Activated naive CD4-positive, alpha-beta T cell treated with anti-CD3 and anti-CD28 coated beads, Interleukin-2, amount 50 U/mL, for 72 hours (primary cell): ENCODE measurements at places on chromosomes 5 and 9. TPM values are rescaled to one million over a fixed set of nuclear protein-coding genes. Genes with fewer than 3 reads are reported as not detected.

The GTF2H2 gene
- 25.4 TPM for total RNA-seq

The FOXD4L3 gene
- total RNA-seq, result 0.18 TPM

The ADAMTS19 gene
- not detected for total RNA-seq

The SCGB3A1 gene
- total RNA-seq, result not detected

The DBN1 gene
- total RNA-seq, result 20.2 TPM

The CDHR2 gene
- total RNA-seq, result 0.54 TPM

The DND1 gene
- 3.4 TPM for total RNA-seq

The MARCOL gene
- not detected for total RNA-seq

The OTP gene
- total RNA-seq, result not detected

- DNase-seq, result no peak
Observed at GRCh38 chr9:113381909-113382411, 5.2 kb upstream of the HDHD3 start.

DNA sequence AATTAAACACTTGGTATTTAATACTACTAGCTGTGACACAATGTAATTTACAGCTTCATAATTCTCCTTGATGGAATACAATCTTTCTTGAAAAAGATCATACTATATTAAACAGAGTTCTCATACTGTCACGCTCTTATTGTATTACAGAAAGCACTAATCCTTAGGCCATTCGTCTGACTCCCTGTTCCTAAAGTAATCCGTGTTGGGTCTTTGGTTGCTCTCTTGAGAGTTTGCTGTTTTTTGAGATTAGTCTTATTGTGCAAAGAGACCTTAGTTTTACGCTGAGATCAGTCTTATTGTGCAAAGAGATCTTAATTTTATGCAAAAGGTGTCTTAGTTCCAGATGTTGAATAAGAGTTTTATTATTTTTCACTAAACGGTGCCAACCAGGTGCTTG, 190.6 kb downstream of the ISL1 start:
- DNase-seq, result no peak

DNA sequence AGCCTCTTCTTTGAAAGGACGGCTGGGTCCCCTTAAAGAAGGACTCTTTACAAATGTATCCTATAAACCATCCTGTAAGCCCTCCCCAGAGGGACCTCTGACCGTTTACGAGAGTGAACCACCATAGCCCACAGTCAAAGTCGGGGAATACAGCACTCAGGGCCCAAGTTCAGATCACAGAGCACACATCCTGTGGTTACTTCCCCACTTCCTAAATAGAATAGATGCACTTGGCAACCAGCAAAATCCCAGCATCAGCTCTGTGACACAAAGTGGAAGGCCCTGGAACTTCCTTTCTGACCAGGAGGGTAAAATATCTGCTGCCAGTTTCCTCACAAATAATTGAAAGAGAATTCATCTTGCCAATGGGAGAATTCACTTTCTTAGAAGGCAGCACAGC, 6.9 kb upstream of the IGFBPL1 start:
- DNase-seq, result no peak

GRCh38 chr5:67262206-67262605, 65.6 kb upstream of the CD180 start:
- DNase-seq, result no peak

DNA sequence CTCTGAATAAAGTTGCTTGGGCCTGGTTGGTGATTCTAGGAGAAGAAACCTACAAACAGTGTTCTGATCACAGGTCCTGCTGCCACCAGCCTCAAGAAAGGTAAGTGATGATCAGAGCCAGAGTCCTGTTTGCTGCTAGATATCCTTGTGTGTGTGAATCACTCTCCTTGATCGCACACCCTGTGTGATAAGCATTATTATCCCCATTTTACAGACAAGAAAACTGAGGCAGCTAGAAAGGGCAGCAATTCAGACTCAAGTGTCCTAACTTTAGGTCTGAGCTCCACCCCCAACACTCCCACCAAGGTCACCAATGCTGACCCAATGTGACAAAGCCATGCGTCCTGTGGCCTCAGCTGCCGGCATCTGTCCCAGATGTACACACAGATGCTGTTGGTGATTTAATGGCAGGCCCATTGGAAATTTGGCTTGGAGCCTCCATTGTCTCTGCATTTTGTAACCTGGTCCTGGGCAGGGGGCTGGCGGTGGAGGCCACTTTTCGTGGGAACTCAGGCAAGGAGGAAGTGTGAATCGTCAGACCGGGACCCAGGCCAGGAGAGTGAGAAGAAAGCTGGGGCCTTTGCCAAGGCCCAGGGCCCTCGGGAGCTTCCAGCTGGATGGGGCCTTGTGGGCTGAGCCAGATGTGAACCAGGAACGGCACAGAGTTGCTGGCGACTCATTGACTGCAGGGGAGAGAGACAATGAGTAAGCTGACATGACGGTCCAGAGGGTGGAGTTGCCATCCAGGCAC, 29.8 kb upstream of the GGTA1 start:
- no peak for DNase-seq

GRCh38 chr9:118652912-118653311, 716.3 kb downstream of the BRINP1 start:
- DNase-seq, result no peak

- DNase-seq, result no peak
Observed at GRCh38 chr9:2568689-2569088, 52.9 kb upstream of the VLDLR start.

GRCh38 chr9:134035041-134036039, 10.1 kb downstream of the BRD3OS start:
- no peak for DNase-seq

GRCh38 chr5:74145951-74146350, 494.6 kb downstream of the ENC1 start:
- no peak for DNase-seq

GRCh38 chr9:128704356-128704670, 2.0 kb downstream of the PKN3 start:
- no peak for DNase-seq

DNA sequence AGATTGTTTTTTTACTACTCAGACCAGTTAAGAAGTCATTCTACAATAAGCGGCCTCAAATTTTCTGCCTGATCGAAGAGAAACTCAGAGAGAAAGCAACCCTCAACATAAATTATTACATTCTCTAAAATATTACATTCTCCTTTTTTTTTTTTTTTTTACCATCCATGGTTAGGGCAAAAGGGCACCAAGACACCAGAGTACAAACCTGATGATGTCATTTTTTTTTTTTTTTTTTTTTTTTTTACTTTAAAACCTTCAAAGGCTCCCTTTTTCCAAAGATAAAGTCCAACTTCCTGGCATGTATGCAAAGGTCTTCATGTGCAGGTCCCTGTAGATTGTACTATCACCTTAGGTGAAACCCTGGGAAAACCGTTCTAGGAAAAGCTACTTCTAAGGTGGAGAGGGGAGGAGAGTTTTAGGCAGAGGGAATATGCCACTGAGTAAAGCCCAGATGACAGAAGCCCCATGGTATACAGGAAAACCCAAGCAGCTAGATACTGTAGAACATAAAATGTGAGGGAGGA, 104.4 kb downstream of the SSBP2 start:
- DNase-seq, result no peak

GRCh38 chr5:116297296-116297814, 212.5 kb downstream of the COMMD10 start:
- no peak for DNase-seq

DNA sequence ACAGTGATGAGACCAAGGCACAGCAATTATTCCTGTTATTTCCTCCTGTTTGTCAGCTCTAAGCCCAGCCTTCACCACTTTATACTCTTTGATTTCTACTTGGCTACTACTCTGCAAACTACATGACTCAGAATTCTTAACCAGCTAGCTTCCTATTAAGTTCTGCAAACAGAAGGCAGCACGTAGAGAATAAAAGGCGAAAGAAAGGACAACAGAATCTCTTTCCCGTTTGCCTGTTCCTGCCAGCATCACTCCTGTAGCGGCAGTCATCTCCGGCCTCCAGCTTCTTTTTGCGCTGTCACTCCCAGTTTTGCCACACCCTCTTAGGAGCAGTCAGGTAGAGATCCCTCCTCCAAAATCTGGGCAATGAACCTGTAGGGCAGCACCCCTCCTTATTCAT, 29.9 kb downstream of the DPYSL3 start:
- no peak for DNase-seq

- no peak for DNase-seq
Observed at GRCh38 chr5:56105511-56106291, 110.9 kb upstream of the IL6ST start.

DNA sequence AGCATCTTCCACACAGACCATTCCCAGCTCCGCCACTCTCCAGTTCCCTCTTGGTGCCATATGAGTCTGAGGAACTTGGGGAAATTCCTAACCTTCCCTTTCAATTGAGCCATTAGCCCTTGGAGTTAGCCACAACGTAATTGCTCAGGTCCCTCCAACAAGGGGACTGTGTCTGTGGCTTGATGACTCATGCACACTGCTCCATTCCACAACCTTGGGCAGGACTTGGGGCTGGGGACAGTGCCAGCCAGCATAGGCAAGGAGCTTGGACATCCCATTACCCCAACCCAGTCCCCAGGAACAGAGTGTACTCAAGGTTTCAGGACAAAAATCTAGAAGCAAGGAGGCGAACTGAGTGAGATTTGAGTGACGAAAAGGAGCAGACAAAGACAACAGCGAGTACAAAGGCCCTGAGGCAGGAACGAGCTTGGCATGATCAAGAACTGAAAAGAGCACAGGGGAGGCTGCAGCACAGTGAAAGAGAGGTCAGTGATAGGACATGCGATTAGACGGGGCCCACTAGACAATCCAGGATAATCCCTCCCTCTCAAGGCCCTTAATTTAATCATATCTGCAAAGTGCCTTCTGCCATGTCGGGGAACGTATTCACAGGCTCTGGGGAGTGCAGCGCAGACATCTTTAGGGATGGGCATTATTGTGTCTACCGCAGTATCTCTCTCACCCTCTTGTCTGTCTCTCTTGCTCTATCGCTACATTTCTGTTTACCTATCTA, 16.0 kb upstream of the JADE2 start:
- DNase-seq, result no peak

DNA sequence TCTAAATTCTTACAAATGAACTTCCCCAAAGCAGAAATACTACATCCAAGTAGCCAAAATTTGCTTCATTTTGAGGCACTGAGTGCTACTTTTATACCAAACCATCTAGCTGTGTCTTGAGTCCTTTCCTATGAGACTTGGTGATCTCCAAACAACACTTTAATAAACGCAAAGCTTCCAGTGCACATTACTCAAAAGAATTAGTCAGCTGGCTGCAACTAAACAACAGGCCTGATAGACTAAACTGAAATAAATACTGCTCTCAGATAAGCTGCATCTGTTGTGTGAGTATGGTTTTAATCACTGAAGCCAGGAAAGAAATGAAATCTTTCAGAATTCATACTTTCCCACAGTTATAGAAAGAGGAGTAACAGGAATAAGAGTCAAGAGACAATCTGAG, 80.3 kb downstream of the VCAN start:
- DNase-seq, result no peak

GRCh38 chr9:129253803-129254381, 75.8 kb upstream of the IER5L start:
- DNase-seq, result no peak

DNA sequence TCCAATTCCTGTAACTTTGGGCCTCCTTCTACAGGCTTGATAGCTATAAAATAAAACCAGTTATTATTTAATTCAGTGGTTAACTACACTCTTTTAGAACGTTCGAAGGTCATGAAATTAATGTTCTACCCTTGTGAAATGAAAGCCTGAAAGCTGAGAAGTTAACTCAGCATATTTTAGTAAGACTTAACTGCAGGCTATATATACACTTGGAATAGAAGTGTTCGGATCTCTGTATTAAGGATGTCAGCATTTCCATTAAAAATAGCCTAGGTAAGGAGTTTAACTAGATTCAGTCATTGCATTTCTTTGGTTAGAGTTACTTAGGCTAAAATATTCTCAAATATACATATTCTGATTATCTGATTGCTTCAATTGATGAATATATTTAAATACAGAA, 229.2 kb downstream of the MRPS30 start:
- no peak for DNase-seq

DNA sequence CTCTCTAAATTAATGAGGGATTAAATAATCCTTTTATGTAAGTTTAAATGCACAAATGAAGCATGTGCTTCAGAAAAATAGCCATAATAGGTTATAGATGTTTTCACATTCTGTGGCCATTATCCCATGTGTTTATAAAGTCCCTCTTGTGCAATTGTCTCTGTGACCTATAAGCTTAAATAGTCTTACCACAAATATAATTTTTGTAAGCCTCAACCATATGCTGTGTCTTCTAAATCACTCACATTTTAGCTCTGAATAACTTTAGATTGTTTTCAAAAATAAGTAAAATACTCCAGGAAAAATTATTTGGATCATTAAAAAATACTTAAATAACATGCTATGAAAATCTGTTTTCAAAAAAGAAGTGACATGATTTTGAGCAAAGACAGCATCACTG, 1894.7 kb downstream of the MAT2B start:
- DNase-seq, result no peak

- no peak for DNase-seq
Observed at GRCh38 chr5:150574818-150575547, 65.5 kb upstream of the SYNPO start.

GRCh38 chr9:38423973-38424843, at the start of gene IGFBPL1:
Gene IGFBPL1 (minus strand): TSS chr9:38424454. CDS start chr9:38424424, 30 bp downstream.
- no peak for DNase-seq

GRCh38 chr9:36798350-36799065, 225.8 kb downstream of the MELK start:
- no peak for DNase-seq

GRCh38 chr9:76289042-76289441, 105.2 kb downstream of the RFK start:
- DNase-seq, result no peak
